ENCODE measurements at places on chromosomes 5 and 9. TPM values are rescaled to one million over a fixed set of nuclear protein-coding genes. Genes with fewer than 3 reads are reported as not detected.
A peak's percentile ranks its signal among the peaks of the same experiment; 100 is the strongest.

MRPL50 gene
- total RNA-seq: 9.5 TPM

CCDC183 gene
- 0.29 TPM for total RNA-seq

PDZD2 gene
- 4.9 TPM for total RNA-seq

BRD3 gene
- total RNA-seq: 32.2 TPM

WHRN gene
- 2.5 TPM for total RNA-seq

DRD1 gene
- 0.29 TPM for total RNA-seq

TMC1 gene
- total RNA-seq: 0.69 TPM

AGXT2 gene
- total RNA-seq: not detected

RAB3C gene
- 10.6 TPM for total RNA-seq

PFN3 gene
- total RNA-seq: not detected

CATSPER3 gene
- 0.43 TPM for total RNA-seq

ZFP37 gene
- total RNA-seq: 4.4 TPM

ANGPTL2 gene
- total RNA-seq: 55.9 TPM

IFNA21 gene
- not detected for total RNA-seq

GRCh38 chr9:136961279-136962065 lies 9.4 kb downstream of the LCN12 start:
- DNase-seq: no peak

DNA sequence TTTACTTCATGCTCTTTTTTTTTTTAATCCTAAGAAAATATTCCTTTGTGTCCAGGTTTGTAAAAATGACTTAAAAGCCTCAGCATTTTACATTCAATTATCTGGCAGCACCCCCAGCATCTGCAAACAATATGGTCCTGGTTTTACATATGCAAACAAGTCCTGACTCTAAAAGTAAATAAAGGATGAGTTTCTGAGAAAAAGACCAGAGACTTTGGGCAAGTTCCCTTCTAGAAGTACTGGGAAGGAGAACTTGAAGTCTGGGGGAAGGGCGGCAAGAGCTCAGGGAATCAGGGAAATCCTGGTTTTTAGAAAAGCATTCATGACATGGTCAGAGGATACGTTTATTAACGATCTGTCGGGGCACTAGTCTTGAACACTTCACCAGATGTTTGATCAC lies 25.8 kb downstream of the COL23A1 start:
- DNase-seq: no peak

DNA sequence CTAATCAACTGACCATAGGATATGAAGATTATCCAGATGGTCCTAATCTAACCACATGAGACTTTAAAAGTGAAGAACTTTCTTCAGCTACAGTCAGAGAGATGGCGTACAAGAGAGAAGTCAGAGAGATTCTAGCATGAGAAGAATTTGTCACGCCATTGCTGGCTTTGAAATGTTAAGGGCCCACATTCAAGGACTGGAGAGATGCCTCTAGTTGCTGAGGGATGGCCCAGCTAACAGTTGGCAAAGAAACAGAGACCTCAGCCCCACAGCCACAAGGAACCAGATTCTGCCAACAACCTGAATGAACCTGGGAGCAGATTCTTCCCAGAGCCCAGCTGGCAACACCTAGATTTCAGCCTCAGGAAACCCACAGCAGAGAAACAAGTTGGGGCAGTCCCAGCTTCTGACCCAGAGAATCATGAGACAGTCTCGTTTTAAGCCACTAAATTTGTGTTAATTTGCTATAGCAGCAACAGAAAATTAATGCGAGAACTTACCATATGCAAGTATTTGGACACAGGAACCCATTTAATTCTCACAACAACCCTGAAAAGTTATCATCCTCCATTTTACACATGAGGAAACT lies 132.0 kb downstream of the MLLT3 start:
- DNase-seq: no peak

DNA sequence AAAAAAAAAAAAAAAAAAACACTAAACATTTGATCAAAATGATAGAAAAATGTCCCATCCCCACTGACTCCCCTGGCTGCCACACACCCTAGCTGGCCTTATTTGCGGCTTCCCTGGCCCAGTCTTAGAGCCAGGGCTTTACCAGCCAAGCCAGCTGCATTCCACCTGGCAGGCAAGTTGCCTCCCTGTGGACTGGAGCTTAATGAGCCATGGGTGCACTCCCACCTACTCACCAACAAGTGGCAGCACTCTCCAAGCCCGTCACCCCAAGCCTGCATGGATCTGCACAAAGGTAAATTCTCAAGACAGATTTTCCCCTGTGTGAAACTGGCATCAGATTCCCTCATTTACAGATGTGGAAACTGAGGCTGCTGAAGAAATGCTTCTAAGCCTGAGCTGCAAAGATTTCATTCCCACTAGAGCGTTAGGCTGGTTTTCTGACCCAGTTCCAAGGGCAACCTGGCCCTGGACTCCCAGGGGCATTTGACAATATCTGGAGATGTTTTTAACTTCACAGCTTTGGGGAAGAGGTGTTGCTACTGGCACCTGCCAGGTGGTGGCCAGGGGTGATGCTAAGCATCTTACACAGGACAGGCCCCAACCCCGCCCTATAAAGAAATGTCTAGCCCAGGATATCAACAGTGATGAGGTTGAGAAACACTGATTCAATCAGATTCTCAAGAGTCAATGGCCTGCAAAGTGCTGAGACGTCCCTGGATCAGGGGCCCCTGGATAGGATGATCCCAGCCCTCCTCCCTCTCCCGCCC lies 21.9 kb upstream of the VDAC1 start:
- DNase-seq: no peak

GRCh38 chr9:91193087-91193657 lies 168.5 kb downstream of the AUH start:
- DNase-seq: peak; percentile 97

DNA sequence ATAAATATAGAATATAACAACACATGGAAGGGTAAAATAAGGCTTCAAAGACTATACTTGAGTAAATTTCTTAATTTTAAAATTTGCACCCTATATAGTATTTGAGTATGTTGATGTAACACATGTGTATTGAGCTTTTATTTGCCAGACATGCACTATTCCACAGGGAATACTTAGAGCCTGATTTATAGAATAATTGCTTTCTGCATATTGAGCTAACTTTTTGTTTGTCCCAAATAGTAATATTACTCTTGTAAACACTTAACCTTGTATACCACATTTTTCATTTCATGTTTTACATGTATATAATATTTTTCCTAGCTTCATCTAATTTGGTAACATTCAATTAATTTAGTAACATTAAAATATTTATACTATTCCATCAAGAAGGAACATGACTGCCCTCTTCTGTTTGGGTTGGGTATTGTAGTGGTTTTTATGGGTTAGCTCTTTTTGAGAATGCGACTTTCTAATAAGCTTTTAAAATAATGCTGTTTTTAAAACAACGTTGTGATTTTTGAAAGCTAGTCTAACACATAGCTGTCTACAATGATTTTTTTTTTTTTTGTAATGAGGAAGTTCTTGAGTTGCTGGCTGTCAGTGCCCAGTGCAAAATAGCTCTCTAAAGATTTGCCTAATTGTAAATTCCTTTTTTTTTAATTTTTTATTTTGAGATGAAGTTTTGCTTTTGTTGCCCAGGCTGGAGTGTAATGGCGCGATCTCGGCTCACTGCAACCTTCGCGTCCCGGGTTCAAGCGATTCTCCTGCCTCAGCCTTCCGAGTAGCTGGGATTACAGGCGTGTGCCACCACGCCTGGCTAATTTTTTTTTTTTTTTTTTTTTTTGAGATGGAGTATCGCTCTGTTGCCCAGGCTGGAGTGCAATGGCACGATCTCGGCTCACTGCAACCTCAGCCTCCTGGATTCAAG lies 4.8 kb downstream of the SUB1 start:
- no peak for DNase-seq

GRCh38 chr9:128389395-128390149 lies 18.4 kb downstream of the URM1 start:
- DNase-seq: no peak

- no peak for DNase-seq
These were observed 6.1 kb upstream of the C5orf58 start for GRCh38 chr5:170226661-170227060.

GRCh38 chr5:73763300-73764032 lies 137.5 kb downstream of the ARHGEF28 start:
- no peak for DNase-seq

- DNase-seq: no peak
These were observed 152.8 kb upstream of the PAPPA start for GRCh38 chr9:116000748-116001329.

- no peak for DNase-seq
These were observed 74.7 kb upstream of the FAM169A start for GRCh38 chr5:74940782-74941353.

DNA sequence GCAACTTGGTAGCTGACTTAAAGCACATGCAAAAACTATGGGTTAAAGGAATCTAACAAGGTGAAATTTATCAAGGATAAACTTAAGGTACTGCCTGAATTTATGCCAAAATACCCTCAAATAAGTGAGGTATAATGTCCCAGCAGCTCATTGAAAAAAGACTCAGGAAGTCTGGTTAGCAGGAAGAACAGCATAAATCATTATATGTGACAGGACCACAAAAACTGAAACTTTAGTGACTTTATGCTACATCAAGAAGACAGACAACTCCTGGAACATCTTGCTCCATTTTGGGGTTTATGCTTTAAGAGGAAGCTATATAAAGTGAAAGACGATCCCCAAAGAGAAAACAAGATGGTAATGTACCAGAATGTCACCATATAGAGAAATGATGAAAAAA lies 282.4 kb upstream of the ZNF462 start:
- no peak for DNase-seq

GRCh38 chr5:10743951-10744350 lies 17.1 kb downstream of the DAP start:
- DNase-seq: no peak

DNA sequence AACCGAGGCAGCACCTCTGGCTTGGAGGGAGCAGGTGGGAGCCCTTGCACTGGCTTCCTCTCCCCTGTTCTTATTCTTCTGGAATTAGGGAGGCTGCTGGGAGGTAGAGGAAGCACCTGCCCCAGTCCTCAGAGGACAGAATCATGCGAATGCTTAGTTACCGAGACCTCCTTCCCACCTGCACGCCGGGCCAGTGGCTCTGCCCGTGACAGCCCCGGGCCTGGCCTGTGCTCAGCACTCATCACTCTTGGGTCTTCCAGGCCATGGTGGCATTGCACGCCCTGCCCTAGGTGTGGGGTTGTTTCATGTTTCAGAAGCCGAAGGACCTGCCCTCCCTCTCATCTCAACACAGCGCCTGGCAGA lies 45.3 kb upstream of the NKD2 start:
- DNase-seq: no peak

DNA sequence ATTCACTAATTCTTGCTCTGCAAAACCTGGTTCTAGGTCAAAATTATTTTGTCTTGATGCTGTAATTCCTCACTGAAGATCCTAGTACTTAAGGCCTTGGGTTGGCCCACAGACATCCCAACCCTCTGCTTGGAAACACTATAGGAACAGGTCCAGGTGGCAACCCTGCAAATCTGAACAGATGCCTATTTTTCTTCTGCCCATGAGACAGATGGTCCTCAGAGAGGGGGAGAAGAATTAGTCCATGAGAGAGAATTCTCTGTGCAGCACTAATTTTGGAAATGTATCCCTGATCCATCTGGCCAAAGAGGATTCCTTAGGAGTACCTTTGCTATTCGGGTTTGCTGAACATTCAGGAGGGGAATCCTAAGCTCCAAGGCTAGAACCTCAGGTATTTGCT lies 156.3 kb downstream of the ELAVL2 start:
- DNase-seq: no peak

DNA sequence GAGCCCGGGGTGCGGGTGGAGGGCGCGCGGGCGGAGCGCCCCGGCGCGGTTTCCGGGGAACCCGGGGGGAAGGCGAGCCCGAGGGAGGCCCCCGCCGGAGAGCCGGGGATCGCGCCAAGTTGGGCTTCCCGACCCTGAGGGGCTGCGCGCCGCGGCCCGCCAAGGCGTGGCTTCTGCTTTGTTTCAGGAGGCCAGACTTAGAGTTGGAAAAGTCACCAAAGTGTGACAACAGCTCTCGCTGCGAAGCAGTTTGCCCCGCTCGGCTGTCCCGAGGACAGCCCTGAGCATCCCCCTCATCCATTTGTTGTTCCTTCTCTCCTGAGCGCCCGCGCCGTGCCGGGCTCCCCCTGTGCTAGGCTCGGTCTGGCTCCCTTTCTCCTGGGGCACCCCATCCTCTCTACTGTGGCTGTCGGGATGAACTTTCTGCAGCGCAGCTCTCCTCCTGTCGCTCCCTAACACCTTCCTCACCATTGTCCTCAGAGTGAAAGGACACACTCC lies 410 bp downstream of the GLIPR2 start:
- DNase-seq: peak; percentile 83

GRCh38 chr5:69494452-69494851 lies 1.9 kb downstream of the OCLN start:
- no peak for DNase-seq

DNA sequence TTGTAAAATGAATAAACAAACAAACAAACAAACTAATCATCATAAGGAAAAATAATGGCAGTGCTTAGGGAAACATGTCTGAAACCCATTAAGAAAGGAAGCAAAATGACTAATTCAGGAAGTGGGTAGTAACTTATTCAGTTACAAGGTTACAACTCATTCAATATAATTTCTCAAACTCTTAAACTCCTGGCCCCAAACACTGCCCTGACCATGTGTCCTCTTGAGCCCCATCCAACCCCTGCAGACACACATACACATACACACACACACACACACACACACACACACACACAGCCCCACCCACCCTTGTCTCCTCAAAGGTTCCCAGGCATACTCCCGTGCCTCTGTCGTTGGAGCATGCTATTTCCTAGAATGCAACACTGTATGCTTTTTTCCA lies 193.9 kb downstream of the SEC61B start:
- DNase-seq: no peak

DNA sequence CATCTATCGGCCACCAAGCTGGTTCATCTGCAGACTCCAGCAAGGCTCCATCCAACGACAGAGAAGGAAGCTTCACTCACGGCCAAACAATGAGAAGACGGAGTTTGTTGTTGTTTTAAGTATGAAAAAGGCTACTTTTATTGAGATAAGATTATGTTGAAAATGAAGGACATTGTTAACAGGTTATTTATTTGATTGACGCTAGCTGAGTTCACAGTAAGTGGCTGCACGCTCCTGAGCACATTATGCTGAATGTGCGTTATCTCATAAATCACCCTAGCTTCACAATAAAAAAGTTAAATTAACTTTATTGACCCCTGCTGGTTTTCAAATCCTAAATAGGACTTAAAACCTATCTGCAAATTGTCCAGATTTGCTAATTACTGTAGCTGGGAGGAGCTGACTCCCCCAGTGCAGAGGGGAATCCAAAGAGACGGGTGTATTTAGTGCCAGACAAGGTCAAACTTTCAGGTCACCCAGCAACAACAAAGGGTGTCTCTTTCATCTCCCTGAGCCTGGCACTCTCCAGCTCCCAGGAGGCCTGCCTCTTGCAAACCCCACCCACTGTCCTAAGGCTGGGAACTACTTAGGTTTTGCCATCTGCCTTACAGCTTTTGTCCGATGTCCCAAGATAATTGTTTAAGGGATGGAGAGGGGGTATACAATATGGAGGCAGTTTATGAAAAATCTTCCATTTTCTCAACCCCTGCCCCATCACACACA lies 129.2 kb downstream of the ZDHHC21 start:
- no peak for DNase-seq

GRCh38 chr5:166367391-166367790 lies 1924.1 kb upstream of the WWC1 start:
- no peak for DNase-seq

- no peak for DNase-seq
These were observed 46.4 kb downstream of the SYK start for GRCh38 chr9:90847971-90848370.
